ENCODE measurements at places on chromosomes 2 and 18. TPM values are rescaled to one million over a fixed set of nuclear protein-coding genes. Genes with fewer than 3 reads are reported as not detected.

DNA sequence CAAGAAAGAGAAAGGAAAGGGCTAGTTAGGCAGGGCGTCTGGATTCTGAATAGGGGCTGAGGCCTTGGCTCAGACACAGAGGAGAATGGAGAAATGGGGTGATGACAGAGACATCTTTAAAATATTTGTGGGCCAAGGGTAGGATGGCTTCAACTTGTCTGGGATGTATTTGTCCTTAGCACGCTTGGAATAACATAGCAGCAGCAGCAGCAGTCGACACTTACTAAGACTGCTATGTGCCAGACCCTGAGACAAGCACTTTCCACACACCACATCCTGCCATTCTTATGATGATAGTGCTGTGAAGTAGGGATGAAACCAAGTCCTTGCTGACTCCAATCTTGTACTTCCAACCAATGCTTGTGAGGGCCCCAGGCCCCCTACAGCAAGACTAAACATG lies 2.6 kb downstream of the IL1RL1 start:
- DNase-seq = no peak

GRCh38 chr2:169361706-169362117 lies 622 bp downstream of the LRP2 start:
- no peak for DNase-seq

- DNase-seq = no peak
Observed at GRCh38 chr2:30897539-30897938, 90.3 kb upstream of the CAPN13 start.

GRCh38 chr18:48703028-48703386 lies 164.2 kb downstream of the CTIF start:
- DNase-seq = no peak

The FBXO48 gene
- 1.1 TPM for total RNA-seq

DNA sequence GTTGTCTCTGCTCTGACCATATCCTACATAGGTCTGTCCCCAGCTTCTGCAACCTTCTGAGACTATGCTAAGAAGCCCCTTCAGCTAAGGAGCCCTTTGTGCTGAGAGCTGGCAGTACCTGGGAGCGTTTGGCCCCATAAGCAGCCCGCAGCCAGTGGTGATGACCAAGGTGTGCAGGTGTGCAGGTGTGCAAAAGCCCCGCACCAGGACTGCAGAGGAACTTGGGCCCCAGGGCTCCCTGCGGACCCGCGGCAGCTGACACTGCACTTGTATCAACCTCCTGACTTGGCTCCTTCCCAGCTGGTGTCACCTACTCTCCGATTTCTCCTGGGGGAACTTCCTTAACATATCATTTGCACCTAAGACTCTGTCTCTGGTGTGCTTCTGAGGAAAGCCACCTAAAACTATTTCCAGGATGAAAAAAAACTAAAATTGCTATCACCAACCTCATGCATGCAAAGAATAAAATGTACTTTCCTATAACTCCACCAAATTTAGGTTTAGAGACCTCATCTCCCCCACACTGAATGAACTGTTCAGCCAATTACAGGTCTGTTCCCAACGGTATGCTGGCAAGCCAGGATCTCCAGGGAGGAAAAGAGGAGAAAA lies 16.1 kb upstream of the GNAL start:
- DNase-seq = no peak

DNA sequence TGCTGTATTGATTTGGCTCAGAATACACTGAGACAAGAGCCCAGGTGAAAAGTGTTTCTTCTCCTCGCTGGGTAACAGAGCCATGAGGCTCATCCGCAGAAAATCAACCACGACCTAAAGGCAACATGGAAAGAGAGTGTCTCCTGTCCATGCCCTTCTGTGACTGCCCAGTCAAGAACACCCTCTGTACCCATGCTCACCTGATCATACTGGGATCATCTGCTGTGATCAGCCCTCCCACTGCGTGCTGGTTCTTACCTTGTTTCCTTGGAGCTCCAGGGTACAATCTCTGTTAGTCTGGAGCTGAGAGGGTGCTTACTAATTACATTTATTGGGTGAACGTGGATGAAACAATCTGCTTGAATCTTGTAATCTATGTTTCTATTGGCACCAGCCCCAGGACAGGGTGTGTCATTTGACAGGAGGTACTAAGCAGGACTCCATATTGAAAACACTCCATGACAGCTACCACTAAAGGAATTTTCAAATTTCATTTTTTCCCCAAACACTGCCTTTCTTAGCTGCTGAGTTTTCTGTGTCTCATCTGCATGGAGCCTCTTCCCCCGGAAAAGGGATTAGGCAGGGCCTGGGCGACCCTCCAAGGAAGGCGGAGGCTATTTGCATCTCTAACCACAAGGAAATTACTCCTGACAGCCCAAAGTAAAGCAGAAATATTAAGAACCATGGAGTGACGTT lies 39.7 kb upstream of the GRP start:
- DNase-seq = no peak

- no peak for DNase-seq
Observed at GRCh38 chr2:47219970-47220369, 64.9 kb upstream of the STPG4 start.

DNA sequence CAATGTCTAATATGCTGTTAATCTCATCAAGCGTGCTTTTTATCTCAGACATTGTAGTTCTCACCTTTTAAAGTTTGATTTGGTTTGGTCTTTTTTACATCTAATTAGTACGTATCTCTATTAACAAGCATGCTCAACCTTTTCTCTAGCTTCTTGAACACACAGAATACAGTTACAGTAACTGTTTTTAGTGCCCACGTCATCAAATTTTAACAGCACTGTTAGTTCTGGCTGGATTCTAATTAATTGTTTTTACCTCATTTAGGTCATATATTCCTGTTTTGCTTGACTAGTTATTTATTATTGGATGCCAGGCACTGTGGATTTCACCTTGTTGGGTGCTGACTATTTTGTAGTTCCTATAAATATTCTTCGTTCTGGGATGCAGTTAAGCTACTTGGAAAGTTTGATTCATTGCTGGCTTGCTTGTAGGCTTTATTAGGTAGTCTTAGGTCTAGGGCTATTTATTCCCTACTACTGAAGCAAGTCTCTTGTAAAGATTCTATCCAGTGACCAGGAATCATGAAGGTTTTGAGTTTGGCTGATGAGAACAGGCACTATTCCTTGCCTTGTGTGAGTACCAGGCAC lies 263.0 kb downstream of the ETAA1 start:
- DNase-seq = no peak

The GPR45 gene
- total RNA-seq = not detected

The GRB14 gene
- total RNA-seq = 22.1 TPM

- DNase-seq = no peak
Observed at GRCh38 chr2:1538663-1539062, 125.4 kb downstream of the TPO start.

GRCh38 chr18:48575301-48575657 lies 36.4 kb downstream of the CTIF start:
- DNase-seq = no peak

The CREG2 gene
- total RNA-seq = not detected

The TLX2 gene
- total RNA-seq = not detected

GRCh38 chr2:26174691-26175465 lies 2.0 kb downstream of the GAREM2 start:
- DNase-seq = no peak

GRCh38 chr2:216880509-216881184 lies 20.8 kb upstream of the TNP1 start:
- DNase-seq = no peak

GRCh38 chr2:55418072-55418471 lies 1.6 kb downstream of the CCDC88A start:
- DNase-seq = no peak

DNA sequence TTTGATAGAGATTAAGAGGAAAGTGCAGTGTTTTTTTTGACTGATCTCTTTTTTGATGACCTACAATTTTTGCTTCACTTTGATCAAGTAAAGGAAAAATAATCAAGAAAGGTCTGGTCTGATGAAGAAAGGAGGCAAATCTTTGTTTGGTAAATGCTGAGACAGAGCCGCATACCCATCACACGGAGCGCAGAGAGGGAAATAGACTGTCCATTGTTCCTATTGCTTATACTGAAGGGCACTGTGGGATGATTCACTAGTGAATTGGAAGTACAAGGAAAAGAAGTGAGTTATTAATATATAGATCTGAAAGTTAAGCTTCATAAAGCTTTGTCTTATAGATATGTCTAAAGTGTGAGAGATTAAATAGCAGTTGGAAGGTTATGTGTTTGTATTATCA lies 455.1 kb downstream of the PLCL1 start:
- DNase-seq = no peak

The ANTXR1 gene
- total RNA-seq = 31.9 TPM

- no peak for DNase-seq
Observed at GRCh38 chr2:239677453-239678185, 276.8 kb upstream of the HDAC4 start.

Data from Right ventricle myocardium inferior (tissue), 1 donor.